ENCODE measurements at places on chromosomes 4 and X.

DNA sequence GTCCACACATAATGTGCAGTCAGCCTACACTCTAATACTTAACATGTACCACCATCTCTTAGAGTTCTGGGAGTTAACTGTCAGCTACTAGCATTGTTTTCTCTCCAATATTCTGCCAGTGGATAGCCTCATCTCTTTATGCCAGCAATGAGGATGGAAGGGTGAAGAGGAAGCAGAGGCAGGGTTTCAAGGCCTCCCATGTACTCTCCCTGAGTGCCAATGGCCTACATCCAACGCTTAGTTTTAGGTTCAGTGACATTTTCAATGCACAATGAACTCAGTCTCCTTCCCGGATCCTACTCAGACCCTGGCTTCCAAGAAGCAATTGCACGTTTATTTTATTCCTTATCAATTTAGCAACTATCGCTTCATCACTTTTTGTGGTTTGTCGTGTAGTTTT lies 686.1 kb downstream of the DMD start:
- DNase-seq: no peak

DNA sequence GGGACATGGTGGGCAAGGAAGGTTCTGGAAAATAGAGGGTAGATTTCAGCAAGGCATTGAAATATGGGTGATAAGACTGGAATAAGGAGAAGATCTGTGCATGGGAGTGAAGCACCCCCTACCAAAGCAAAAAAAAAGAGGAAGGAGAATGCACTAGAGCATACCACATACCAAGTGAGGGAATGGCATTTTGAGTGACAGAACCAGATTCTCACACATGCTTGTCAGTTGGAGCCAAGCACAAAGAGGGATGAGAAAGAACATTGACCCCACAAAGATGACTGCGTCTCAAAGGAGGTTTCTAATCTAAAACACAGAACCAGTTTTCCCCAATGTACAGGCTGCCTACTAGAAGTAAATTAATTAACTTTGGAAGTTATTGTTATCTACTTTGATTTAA lies 140.3 kb upstream of the SMAD1 start:
- no peak for DNase-seq

DNA sequence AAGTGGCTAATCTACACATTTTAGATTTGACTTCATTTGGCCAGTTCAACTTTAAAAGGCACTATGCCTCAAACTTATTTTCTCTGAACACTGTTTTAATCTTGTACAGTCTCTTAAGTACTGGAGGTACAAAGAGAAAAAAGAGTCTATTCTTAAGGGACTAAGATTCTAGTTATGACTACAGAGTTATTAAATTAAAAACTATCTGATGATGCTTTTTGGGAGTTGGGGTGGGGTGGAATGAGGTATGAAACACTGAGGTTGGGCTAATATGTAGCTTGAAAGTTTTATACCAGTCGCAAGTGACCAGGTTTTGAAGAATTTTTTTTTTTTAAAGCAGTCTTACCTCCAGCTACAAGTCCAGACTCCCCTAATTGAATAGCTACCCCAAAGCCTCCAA lies 17.7 kb upstream of the GPR34 start:
- no peak for DNase-seq

GRCh38 chrX:8755813-8756212 lies 23.9 kb upstream of the ANOS1 start:
- DNase-seq: no peak

- no peak for DNase-seq
These were observed 11.5 kb downstream of the STK26 start for GRCh38 chrX:132034648-132035047.
